ENCODE measurements at places on chromosomes 7 and 10. TPM values are rescaled to one million over a fixed set of nuclear protein-coding genes. Genes with fewer than 3 reads are reported as not detected.

FBXL13 gene
- total RNA-seq = 0.97 TPM

GPR26 gene
- 0.07 TPM for total RNA-seq

NDUFB8 gene
- total RNA-seq = 222 TPM

CCDC172 gene
- total RNA-seq = 1.0 TPM

ACBD7 gene
- total RNA-seq = 6.1 TPM

ZNF804B gene
- not detected for total RNA-seq

HOXA13 gene
- total RNA-seq = not detected

MBLAC1 gene
- total RNA-seq = 1.1 TPM

IFIT2 gene
- total RNA-seq = 0.18 TPM

EPHB4 gene
- 141 TPM for total RNA-seq

SAP25 gene
- 1.3 TPM for total RNA-seq

CCSER2 gene
- 17.7 TPM for total RNA-seq

TMEM176B gene
- 0.80 TPM for total RNA-seq

DMBT1 gene
- total RNA-seq = 0.10 TPM

IL6 gene
- 0.69 TPM for total RNA-seq

IGFBP3 gene
- 5.6 TPM for total RNA-seq

MYL10 gene
- not detected for total RNA-seq

TMEM248 gene
- total RNA-seq = 71.4 TPM

MBL2 gene
- not detected for total RNA-seq

MEOX2 gene
- not detected for total RNA-seq

SPDYE9 gene
- total RNA-seq = not detected

SFTPA1 gene
- total RNA-seq = not detected

ANTXRL gene
- not detected for total RNA-seq

TRIM73 gene
- 1.4 TPM for total RNA-seq

CALCR gene
- total RNA-seq = 4.0 TPM

KIF5B gene
- total RNA-seq = 61.1 TPM

GFRA1 gene
- total RNA-seq = 1.6 TPM

SPDYE6 gene
- total RNA-seq = not detected

UPK3B gene
- 0.07 TPM for total RNA-seq

ITPRID1 gene
- total RNA-seq = 0.18 TPM
